CD14-positive monocyte (primary cell): ENCODE measurements at places on chromosomes 16 and 17.
A peak's percentile ranks its signal among the peaks of the same experiment; 100 is the strongest.

GRCh38 chr17:80931421-80932265 is 60.0 kb upstream of the CHMP6 start:
- no peak for DNase-seq

DNA sequence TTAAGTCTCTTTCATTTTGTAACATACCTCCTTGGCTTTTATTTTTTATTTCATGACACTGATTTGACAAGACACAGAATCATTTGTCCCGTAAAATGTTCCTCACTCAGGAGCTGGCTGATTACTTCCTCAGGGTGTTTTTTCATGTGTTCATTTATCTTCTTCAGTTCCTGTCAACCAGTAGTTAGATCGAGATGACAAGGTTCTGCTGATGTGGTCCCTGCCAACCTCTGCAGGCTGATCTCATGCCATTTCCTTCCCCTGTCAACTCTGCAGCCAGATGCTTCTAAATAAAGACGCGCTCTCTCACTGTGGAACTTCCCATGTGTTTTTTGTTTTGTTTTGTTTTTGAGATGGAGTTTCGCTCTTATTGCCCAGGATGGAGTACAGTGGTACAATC is 8.1 kb upstream of the CXCL16 start:
- peak; percentile 79 for DNase-seq

- DNase-seq, result no peak
Observed at GRCh38 chr17:81064678-81065475, 29.9 kb downstream of the BAIAP2 start.

- no peak for DNase-seq
Observed at GRCh38 chr16:6593799-6594198, 738.8 kb upstream of the RBFOX1 start.

DNA sequence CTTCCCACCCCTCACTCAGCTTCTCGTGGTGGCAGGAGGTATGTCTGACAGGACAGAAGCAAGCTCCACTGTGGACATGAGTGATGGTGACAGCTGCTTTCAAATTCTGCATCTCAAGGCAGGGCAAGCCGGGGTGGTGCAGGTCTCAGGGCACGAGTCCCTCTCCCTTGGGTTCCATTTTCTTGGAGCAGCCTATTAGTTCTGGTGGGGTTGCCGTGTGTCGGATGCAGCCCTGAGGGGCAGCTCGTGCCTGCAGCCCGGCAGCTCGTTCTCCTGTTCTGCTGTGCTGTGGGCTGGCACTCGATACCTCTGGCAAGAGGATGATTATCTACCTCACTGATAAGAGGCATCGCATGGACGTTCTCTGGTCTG is 16.5 kb upstream of the CLEC18C start:
- DNase-seq, result no peak

DNA sequence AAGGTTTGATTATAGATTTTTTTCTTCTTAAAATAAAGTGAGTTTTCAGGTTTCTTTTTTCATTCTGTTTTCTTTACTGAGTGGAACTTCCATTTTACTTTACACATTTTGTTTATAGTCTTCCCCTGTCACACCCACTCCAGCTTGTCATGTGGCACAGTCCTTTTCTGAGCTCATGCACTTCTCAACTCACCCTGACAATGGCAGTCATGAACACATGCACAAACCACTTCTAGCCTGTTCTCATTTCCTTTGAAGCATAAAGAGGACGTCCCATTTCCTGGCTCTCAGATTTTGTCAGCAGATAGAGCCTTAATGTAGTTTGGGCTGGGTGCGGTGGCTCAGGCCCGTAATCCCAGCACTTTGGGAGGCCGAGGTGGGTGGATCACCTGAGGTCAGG is 168.0 kb downstream of the AHSP start:
- peak; percentile 35 for DNase-seq

- DNase-seq, result no peak
Observed at GRCh38 chr16:55289353-55289752, 34.6 kb upstream of the IRX6 start.

DNA sequence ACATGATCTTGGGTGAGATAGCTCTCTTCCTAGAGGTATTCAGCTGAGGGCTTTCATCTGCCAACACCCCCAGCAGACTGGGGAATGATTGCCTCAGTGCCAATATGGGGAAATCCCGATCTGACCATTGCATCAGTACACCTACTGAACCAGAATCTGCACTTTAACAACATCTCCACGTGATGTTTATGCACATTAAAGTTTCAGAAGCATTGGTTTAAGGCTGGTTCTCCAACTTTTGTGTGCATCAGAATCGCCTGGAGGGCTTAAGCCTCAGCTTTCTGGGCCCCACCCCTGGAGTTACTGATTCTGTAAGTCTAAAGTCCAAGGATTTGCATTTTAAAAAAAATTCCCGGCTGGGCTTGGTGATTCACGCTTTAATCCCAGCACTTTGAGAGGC is 123.6 kb upstream of the MED13 start:
- DNase-seq, result peak; percentile 24

DNA sequence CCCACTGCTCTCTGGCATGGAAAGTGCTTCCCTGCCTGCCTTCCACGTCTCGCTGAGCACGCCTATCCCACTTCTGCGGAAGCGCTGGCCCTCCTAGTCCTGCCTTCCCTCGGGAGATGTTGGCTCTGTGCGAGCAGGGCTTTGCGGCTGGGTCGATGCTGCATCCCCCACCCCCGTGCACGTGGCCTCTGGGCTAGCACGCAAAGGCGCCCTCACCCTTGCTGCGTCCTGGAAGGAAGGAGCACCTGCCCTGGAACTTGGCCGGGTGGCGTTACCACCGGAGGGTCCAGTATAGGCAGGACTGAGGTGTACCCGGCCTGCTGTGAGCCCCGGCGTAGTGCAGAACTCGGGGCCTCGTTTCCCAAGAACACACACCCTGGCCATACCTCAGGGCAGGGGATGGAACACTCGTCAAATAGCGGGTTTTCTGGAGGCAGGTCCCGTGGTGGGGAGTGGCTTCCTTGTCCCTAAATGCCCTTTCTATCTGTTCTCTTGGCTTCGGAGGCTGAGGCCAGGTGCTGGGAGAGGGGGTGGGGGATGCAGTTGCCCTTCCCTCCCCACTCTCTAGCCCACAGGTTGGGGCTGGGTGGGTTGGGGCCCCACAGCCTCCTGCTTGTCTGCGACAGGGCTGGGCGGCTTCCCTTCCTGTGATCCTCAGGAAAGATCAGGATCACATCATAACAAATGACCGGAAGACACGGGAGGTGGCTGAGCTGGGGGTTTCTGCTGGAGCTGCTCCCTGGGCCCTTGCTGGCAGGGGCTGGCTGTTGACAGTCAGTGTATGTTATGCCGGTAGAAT is 17.4 kb downstream of the BAIAP2 start:
- DNase-seq, result no peak

- DNase-seq, result no peak
Observed at GRCh38 chr16:57380671-57381462, 8.6 kb downstream of the CX3CL1 start.

DNA sequence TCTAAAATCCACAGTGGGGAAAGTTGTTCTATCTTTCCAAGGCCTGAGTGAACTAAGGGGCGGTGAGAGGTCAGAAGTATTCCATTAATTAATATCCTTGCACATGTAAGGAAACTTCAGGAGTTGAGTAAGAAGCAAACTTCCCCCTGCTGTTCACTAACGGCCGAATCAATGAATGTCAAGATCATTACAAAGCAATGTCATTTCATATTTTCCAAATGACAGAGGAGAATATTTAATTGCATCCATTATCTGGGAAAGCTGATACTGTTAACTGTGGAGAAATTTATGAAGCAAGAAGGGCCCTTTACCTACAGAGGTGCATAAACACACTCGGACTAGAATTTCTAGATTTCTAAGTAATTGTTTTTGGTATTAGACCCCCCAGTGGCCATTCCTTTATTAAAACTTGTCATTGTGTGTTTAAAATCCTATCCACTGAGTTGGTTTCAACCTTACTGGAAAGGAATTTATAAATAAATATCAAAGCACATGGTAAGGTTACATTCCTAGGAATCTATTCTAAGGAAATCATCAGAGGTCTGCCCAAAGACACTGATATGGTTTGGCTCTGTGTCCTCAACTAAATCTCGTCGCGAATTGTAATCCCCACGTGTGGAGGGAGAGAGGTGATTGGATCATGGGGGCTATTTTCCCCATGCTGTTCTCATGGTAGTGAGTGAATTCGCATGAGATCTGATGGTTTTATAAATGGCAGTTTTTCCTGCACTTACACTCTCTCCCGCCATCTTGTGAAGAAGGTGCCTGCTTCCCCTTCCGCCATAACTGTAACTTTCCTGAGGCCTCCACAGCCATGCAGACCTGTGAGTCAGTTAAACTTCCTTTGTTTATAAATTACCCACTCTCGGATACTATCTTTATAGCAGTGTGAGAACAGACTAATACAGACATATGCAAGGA is 20.4 kb upstream of the SMURF2 start:
- no peak for DNase-seq

DNA sequence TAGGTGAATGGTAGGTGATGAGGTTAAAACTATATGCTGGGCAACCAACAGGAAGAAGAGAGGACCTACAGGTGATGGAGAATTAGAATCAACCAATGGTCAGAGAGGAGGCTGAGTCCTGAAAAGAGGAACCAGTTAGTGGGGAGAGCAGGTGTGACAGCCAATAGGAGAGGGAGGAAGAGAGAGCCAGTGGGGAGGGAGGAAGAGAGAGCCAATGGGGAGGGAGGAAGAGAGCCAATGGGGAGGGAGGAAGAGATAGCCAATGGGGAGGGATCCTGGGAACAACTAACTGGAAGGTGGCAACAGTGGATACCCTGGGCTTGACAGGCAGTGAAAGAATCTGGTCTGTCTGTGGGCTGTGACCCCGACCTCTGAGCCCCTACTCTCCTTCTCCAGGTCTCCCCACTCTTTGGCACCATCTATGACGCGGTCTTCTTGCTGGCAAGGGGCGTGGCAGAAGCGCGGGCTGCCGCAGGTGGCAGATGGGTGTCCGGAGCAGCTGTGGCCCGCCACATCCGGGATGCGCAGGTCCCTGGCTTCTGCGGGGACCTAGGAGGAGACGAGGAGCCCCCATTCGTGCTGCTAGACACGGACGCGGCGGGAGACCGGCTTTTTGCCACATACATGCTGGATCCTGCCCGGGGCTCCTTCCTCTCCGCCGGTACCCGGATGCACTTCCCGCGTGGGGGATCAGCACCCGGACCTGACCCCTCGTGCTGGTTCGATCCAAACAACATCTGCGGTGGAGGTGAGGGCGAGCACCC is 3.7 kb downstream of the GUCY2D start:
- DNase-seq, result no peak

GRCh38 chr17:37490638-37491614 is 1.2 kb downstream of the DUSP14 start:
- peak; percentile 11 for DNase-seq

DNA sequence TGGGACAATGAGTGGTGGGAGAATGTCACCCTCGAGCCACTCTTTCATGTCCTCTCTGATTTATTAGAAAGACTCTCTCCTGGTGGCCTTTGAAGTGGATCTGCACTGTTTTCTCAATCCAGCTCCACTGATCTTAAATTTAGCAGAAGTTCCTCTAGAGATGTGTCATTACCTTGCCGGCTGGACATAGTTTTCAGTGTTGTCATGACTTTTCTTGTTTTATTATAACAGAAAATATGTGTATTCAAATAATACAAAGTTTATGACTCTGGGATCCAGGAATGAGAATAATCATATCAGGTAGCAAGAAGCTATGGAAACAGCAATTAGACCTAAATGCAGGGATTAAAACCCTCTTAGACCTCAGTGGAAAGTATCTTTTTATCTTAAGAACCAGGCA is 247.5 kb upstream of the ELAC2 start:
- DNase-seq, result no peak

DNA sequence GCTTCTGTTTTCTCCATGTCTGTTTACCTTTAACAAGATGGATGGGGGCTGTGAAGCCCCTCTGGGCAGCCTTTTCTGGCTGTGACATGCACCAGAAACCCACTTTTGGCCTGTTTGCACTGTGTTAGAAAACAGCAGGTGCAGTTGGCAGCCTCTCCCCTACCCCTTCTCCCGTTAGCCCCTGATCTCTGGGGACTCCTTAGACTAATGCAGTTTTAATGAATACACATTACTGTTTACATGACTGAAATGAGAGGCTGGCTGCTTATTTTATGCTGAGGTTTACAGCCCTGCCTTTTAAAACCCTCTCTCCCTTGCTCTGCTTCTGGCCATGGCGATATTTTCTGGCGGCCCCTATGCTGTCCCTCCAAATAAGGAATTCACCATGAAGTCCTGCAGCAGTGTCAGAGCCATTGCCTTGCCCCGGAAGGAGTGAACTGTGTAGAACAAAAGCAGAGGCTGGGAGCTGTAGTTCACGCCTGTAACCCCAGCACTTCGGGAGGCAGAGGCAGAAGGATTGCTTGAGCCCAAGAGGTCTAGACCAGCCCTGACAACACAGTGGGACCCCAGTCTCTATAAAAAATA is 79.3 kb downstream of the PRKCB start:
- DNase-seq, result no peak

DNA sequence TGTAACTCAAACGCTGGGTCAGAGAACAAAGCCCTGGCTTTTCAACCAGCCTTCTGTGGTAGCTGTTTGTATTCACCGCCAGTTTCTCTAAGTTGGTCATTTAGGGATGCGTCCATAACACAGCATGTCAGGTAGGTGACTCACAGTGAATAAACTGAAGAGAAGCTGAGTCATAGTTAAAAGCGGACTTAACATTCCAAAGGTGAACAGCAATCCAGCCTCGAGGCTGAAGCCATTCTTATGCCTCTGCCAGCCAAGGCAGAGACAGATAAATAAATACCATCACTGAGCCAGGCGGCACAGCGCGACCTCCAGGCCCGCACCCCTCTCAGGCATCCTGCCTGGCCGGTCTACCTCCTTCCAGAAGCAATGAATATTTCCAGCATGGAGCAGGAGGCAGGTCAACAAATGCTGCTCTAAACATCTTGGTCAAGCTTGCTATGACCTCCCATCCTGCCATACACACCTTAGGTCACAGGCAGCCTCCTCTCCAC is 12.4 kb upstream of the CACNG4 start:
- DNase-seq, result no peak

GRCh38 chr16:51556694-51557340 is 405.7 kb upstream of the SALL1 start:
- no peak for DNase-seq

GRCh38 chr17:16215002-16215272 is 397 bp downstream of the NCOR1 start:
- peak; percentile 32 for DNase-seq

DNA sequence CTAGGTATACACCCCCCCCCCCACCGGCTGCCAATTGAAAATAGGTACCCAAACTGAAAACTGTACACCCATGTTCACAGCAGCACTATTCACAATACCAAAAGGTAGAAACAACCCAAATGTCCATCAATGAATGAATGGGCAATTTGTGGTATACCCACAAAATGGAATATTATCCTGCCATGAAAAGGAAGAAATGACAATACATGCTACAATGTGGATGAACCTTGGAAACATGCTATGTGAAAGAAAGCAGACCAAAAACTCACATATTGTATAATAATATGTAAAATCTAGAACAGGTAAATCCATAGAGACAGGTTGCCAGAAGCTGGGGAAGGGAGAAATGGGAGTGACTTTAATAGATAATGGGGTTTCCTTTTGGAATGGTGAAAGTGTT is 417.5 kb downstream of the UTP18 start:
- no peak for DNase-seq

DNA sequence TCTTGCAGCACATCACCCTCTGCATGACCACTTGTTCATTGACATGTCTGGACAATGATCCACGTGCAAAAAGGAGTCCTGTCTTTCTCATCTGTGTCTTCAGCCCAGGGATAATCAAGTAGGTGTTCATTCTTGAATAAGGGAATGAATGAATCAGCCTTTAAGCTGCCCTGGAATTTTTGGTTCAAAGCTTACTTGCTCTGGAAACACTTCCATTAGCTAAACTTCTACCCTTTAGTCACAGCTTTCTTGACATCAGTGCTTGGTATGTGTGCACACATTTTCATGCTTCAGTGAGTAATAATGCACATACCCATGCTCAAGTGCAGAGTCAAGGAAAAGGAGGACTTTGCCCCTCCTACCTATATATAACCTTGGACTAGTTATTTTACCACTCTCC is 103.0 kb upstream of the CDH13 start:
- no peak for DNase-seq
